ENCODE measurements at places on chromosomes 7 and 10. TPM values are rescaled to one million over a fixed set of nuclear protein-coding genes. Genes with fewer than 3 reads are reported as not detected.

The NUTM2E gene
- not detected for total RNA-seq

- no peak for DNase-seq
Observed at GRCh38 chr7:31783221-31783620, 96.2 kb downstream of the PPP1R17 start.

- DNase-seq = peak; percentile 78
Observed at GRCh38 chr7:74174606-74175082, 488 bp downstream of the EIF4H start.

DNA sequence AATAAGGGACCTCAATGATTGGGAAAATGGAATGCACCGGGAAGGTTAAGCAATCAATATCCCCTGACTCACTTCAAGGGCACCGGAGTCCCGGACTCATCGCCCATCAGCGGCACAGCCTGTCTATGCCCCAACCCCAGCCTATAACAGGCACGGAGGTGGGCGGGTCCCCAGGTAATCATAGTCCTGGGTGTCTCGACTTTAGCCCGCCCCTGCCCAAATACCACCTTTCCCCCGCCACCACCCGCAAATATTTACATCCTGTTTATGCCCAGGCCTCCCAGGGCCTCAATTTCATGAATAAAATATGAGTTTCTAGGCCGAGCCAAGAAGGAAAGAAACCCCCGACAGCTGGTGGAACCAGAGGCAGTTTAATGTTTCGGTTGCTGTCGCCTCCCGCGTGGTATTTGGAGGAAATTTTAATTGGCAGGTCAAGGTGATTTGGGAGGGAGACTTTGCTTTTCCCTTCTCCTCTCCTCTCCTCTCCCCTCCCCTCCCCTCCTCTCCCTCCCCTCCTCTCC, 15.6 kb upstream of the RFC2 start:
- no peak for DNase-seq

GRCh38 chr7:98985406-98985805, 107.1 kb downstream of the TRRAP start:
- DNase-seq = no peak
